ENCODE measurements at places on chromosomes 7 and 10.

DNA sequence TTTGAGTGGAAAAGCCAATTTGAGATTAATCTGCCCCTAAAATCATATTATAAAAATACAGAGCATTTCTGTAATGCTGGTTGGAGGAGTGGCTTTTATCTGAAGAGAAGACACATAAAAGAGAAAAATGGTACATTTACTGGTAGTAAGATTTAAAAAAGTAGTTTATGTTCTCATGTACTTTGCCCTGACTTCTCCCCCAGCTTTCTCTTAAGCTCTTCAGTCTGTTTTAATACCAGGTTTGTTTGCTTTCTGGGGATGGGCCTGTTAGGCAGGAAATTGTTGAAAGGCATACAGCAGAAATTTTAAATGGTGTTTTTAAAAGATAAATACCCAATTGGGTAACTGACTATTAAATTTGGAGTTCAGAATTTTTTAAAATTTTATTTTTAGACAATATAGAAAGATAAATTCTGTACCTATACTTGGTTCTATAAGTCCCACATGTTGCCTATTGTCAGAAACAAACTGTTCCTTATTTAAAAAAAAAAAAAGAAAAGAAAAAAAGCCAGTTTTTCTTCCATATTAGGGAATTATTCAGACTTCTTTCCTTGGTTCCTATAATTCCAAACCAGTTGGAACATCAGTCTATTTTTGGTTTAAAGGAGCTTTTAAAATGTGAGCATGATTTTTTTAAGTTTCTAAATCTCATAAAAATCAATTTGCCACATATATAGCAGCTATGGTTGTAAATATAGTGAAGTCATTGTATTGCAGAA lies 136.6 kb downstream of the ARID5B start:
- DNase-seq = no peak

GRCh38 chr10:11787846-11788245 lies 35.3 kb upstream of the PROSER2 start:
- DNase-seq = no peak

DNA sequence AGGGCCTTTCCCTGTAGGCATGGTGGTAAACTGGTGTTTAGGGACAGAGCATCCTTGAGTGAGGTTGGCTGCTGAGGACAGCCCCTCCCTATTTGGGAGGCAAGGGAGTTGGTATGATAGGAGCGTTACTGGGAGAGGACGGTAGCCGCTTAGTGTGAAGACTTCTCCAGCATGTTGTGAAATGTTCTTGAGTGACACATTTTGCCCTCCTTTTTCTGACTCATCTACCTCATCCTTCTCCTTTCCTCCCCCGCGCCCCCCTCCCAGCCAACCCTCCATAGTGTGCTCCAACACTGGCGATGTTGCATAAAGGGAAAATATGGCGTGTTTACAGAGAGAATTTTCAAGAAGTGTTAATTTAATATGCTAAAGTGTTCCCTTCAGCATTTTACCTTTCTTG lies 645.0 kb upstream of the GALNT17 start:
- no peak for DNase-seq

- no peak for DNase-seq
These were observed at the start of gene OPALIN for GRCh38 chr10:96358851-96359540. OPALIN (minus strand) TSS chr10:96359002; CDS start chr10:96358896, 106 bp downstream.

DNA sequence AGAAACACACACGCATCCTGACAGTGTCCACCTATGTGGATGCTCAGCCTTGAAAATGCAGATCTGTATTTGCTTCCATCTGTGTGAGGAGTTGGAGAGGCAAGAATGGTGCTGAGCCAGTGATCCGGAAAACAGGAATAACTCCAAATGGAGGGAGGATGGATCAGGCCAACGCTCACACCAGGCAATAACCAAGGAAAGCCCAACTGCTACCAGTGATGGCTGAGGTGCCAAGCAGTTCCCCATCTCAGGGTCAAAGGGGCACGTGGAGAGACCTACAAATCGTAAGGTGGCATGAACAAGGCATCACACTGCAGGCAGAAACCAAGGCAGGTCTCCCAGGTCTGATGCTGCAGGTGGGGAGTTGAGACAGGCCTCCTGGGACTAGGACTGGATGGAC lies 153.6 kb downstream of the ADAM12 start:
- no peak for DNase-seq

DNA sequence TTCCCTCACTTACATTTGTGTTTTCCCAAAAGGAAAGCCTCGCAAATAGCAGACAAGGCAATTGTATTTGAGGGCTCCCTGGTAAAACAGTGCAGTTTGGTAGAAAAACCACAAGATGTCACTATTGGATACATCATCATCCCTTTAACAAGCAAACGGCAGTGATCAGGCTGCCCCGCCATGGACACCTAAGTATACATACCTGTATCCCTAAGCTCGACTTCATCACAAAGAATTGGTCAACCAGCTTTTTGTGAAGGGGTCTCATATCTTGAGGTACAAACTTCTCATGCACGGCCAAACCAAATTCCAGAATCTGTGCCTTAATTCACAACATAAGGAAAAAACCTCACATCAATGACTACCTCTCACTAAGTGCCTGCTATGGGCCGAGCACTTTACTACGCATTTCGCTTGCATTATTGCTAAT lies 179.5 kb upstream of the IMMP2L start:
- peak; percentile 74 for DNase-seq

DNA sequence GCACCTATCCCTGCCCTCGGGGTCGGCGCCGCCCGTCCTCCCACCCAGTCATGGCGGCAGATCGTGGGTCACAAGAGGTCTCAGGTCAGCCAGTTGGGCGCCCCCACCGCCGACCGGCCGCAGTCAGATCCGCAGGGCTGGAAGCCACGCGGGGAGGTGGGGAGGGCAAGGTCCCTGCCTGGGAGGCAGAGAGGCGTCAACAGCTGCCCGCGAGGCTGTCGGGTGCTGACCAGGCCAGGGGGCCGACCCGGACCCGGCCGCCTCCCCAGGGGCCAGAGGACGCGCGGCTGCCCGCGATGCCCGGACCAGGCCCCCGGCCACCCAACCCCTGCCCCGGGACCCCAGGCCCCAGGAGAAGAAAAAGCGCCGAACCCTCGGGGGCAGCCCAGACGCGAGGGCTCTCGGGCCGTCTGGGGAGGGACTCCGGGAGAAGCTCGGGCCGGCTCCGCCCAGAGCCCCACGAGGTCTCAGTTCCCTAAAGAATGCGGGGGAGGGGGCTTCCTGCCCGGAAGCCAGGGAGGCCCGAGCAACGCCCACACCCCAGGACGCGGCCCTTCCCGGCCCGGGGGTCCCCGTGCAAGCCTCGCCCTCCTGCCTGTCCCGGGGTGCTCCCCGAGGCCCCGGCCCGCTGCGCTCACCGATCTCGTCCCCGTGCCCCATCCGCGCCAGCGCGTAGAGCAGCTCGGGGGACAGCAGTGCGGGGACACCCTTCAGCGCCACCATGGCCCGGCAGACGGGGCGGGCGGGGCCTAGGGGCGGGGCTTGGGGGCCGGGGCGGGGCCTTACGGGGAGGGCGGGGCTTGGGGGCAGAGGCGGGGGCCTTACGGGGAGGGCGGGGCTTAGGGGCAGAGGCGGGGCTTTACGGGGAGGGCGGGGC lies at the start of gene FUOM:
FUOM (minus strand) TSS at position 735 of the 877 bp plus-strand sequence; CDS start at position 723, 12 bp downstream.
- DNase-seq = peak; percentile 61

Data from fibroblast of upper back skin (primary cell).